GDM1 (cell line): ENCODE measurements at places on chromosomes 3 and 15.
A peak's percentile ranks its signal among the peaks of the same experiment; 100 is the strongest.

DNA sequence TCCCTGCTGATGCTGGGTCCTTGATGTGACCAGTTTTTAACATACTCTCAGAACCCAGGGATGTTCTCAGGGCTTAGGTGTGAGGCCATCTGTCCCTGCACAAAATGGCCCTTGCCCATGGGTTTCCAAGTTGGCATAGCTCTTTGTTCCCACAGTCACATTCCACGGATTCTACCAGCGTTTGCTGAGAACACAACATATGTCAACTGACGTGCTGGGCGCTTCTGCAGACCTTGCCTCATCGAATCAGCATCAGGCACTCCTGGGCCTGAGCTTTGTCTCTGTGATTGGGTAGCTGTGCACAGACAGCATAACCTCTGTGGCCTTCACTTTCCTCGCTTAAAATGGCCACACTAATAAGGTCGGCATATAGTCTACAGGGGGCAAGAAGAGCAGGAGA, 69.0 kb downstream of the MGLL start:
- no peak for DNase-seq

DNA sequence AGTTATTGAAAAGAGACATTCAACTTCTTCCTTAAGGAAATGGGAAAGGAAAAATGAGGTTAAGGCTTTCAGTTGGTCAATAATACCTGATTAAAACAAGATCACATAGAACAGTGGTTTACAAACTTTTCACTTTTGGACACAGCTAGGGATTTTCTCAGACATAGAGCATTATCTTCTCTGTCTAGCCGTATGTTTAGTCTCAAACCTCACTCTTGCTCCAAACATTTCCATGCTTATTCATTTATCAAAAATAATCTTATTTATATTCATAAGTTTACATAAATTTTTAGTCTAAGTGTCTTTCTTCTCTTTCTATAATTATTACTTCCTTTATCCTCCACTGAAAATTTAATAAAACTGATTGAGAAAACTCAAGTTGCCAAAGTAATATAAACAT, 114.2 kb upstream of the AZI2 start:
- DNase-seq, result no peak

- no peak for DNase-seq
Observed at GRCh38 chr3:193271101-193271840, 30.2 kb downstream of the PLAAT1 start.

GRCh38 chr15:61195116-61196002, 33.7 kb downstream of the RORA start:
- peak; percentile 14 for DNase-seq

DNA sequence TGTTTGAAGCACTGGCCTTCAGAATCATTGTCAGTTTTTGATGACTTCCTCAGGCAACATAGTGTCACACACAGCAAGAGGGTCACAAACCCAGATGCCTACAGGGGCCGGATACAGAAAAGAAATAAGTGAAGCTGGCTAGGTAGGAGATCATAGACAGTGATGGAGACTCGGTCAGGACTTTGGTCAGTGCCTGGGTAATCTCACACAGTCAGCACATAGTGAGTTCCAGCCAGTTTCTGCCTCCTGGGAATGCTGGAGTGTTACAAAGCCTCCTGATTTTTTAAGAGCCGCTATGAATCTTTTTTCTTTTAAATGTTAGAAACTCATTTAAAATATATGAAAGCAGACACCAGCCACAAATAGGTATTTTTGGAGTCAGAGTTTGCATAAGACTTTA, 399.1 kb downstream of the IL5RA start:
- no peak for DNase-seq

- DNase-seq, result no peak
Observed at GRCh38 chr3:49880581-49881315, 11.0 kb upstream of the CAMKV start.

DNA sequence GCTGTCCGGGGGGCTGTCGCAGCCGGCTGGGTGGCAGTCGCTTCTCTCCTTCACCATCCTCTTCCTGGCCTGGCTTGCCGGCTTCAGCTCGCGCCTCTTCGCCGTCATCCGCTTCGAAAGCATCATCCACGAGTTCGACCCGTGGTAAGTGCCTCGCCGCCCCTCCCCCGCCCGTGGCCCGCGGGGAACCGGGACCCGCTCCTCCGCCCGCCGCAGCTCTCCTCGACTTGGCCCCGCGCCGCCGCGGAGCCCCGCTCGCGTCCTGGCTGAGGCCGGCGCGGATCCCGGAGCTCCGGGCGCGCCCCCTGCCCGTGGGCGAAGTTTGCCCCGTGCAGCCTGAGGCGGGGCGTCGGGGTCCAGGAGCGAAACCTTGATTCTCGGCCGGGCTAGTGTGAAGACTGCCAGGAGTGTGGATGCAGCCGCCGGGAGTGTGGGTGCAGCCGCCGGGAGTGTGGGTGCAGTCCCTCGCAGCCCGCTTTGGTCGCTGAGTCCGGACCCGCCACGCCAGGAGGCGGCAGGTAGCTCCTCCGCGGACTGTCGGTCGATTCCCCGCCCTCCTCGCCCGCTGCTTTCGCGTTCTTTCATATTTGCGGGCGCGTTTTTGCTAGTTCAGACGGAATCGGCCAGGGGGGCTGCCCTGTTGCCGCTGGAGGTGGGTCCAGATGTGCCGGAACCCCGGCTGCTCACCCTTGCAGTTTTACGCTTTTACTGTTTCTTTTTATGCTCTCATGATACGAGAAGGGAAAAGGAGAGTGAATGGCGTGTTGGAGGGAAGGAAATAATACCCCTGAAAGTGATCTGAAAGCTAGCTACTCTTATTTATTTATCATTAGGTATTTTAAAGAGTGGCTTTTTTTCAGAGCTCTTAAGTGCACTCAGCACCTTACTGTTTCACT, 692 bp downstream of the STT3B start:
- DNase-seq, result no peak

DNA sequence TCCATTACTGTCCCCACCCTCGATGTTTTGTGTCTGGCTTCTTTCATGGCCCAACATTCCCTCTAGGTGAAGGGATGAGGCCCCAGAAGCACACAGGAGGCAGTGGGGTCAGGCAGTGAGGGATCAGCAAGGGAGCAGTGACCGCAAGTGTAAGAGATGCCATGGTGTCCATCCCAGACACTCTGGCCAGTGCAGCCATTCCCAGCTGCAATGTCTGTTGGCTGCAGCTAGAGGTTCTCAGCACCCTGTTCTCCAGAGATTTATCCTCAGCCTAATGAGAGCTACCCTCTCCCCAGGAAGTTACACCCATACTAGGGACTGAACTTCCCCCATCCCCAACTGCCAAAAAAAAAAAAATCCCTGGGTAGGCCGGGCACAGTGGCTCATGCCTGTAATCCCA, 40.2 kb downstream of the TRANK1 start:
- DNase-seq, result no peak

DNA sequence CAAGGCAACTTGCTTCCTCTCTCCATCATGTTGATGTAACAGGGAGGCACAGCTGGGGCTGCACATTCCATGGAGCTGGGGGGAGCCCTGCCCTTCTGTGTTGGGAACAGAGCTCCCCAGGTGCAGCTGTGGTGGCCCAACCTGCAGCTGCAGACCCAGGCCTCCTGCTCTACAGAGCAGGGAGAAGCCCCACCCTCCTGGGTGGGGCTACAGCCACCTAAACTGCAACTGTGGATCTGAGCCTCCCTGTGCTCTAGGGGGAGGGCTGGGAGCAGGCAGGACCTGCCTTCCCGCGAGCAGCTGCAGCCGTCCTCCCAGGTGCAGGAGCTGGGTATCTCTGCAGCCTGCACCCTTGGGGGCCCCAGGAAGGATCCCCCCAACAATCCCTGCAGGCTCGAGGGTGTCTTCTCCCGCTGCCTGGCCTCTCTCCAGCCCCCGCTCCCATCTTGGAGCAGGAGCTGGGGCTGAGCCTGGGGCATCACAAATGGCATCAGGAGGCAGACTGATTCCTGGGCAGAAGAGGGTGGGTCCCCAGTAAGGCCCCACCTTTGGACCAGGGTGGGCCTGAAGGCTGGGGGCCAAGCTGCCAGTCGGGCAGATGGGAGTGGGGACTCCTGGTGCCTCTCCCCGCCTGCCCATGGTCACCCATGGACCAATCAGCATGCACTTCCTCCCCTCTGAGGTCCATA, 7.4 kb downstream of the LRRC58 start:
- no peak for DNase-seq

GRCh38 chr3:138474163-138474562, 39.7 kb downstream of the ESYT3 start:
- DNase-seq, result no peak

DNA sequence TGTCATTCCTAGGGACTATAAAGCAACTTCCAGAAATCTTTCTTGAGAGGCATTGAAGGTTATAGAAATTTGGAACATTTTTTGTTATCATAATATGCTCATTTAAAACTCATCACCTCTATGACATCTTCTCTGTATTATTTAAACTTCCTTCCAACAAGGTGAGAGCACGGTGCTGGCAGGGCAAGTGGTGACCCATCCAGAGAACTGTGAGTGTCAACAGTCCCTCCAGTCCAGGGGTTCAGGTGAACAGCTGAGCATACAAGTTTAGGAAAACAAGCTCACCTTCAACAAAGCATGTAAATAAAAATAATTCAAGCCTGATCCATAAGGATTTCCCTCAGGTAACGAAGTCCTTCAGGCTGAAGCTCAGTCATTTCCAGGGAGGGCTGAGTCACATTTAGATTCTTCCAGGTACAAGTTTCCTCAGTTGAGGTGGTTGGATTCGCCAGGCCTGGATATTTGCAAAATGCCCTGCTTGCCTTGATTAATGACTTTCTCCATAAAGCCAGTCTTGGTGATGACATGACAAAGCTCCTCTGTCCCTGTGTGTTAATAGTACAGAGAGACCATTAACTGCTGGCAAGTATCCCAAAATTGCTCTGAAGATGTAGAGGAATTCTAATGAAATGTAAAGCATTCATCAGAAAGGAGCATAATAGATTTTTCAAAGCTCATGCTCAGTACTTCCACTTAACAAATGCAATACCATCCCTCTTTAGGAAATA, 263.6 kb upstream of the GADL1 start:
- no peak for DNase-seq

GRCh38 chr3:129954514-129954913, 20.0 kb upstream of the TRH start:
- peak; percentile 52 for DNase-seq

DNA sequence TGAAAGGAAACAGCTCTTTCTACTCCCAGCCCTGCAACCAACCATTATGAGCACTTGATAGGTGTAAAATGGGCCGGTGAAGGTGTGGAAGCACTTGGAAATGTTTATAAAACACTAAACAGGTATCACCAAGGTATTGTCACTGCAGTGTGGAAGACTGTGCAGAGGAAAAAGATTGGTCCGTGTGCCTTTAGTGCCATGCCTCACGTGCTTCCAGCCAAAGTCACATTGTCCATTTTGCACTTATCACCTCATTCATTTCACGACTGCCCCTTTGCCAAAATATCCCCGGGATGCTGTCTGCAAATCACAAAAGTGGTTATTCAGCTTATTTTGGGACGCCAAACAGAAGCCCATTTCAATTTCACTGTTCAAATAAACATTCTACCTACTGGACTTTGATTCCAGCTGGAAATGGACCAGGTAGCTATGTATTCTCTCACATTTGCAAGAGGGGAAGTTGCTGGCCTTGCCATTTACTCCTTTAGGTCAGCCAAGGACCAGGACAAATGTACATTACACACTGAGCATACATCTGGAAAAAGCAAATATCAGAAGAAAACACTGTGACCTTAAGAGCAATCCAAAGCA, 58.4 kb downstream of the ARRDC4 start:
- no peak for DNase-seq

- DNase-seq, result no peak
Observed at GRCh38 chr3:110859993-110860392, 211.6 kb upstream of the NECTIN3 start.

GRCh38 chr3:16723978-16724377, 118.8 kb upstream of the DAZL start:
- DNase-seq, result no peak

DNA sequence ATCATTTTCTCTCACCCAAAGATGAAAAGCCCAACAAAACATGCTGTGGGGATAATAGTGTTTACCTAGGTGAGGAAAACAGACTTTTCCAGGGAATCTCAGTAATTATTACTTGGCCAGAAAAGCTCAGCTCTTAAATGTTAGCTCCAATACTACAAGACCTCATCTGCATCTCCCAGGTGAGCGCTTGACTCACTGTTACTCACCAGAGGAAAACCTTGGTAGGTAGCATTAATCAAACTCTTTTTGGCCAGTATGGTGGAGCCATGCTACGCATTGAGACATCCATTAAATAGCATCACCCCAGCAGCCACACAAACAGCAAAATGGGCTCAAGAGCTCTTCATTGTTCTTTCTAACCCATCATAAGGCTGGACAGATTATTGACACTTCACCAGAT, 99.0 kb downstream of the TIGIT start:
- DNase-seq, result no peak

DNA sequence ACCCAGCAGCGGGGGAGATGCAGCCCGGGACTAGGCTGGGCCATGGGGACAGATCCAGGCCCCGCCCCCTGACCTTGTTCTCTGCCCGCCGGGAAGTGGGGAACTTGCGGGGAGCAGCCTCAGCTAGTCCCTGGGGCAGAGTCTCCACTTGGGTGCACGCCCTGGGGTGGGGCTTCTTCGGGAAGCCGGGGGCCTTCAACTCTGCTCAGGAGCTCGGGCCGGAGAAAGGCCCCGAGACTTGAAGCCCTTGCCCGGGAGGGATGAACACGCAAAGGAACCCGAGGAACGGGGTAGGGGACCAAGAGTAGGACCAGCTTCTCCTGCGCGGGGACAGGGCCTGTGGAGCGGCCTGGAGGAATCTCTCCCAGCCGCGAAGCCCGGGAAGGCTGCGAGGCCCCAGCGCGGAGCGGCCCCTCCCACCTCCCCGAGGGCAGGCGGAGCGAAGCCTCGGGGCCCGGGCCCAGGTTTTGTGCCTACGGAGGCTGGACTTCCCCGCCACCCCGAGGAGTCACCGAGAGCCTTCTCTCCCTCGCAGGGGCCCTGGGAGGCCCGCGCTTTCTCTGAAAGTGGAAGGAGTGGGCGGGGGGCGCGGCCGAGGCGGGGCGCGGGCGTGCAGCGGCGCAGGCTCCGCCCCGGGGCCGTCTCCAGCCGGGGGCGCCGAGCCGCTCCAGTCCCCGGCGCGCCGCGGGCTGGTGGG, at the start of gene ITPKA:
TSS of gene ITPKA (plus strand) at position 670 of the 697 bp plus-strand sequence. CDS start 54 bp downstream, outside the sequence.
- peak; percentile 59 for DNase-seq

DNA sequence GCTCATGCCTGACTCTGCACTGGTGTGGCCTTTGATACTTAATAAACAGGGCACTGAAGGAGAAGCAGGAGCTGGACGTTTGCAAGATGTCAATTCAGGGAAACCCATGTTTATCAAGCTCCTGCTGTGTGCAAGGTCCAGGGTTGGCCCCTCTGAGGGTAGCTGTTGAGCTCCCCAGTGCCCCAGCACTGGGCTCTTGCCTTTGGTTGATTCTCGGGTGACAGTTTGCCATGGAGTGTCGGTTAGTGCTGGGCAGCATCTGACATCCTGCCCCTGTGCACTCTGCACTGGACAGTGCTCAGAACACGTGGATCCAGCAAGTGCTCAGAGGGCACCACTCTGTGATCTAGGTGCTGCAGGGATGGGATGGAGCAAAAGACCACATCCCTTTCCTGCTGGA, 7.3 kb downstream of the HDAC11 start:
- no peak for DNase-seq
